Right ventricle myocardium inferior (tissue), 1 donor: ENCODE measurements at places on chromosomes 2 and 18. TPM values are rescaled to one million over a fixed set of nuclear protein-coding genes. Genes with fewer than 3 reads are reported as not detected.

Gene NEURL3
- total RNA-seq: 0.14 TPM

DNA sequence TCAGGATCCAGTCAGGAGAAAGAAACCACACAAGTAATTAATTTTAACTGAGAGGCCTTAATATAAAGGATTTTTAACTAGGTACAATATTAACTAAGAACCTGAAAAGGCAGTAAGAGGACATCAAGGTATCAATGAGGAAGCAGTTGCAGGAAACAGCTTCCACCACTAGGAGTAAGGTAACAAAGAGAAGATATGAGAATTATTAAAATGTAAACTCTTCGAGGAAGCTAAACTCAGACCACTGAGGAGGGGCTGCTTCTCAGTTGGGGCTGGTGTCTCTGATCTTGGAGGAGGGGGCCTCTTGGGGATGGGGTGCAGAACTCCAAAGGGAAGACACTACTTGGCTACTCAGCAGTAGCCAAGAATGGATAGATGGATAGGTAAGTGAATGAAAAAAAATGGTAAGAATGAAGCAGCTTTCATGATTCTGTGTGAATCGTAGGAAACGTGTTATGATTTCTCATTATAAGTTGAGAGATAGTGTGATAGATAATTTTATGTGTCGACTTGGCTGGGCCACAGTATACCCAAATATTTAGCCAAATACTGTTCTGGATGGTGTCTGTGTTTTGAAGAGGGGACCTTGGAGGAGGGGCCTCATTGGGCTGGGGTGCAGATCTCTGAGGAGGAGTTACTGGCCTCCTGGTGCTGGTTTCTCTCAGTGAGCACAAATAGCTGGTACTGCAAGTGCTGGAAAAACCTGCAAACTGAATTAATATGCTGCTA, 547.7 kb upstream of the LRRTM1 start:
- DNase-seq: no peak

DNA sequence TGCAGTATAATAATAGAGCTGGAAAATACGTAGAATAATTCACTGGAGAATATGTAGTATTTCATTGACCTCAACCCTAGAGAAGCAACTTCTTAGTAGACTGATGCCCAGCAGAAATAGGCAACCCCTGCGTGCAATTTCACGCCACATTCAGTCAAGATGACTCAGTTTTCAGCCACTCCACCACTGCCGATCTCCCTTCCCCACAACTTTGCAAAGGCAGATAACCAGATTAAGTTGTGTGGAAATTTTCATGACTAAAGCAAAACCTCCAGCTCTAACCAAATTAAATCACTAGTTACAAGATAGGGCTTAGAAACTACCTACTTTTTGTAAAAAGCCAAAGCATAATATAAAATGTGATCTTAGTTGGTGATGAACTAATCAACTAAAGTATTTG, 63.3 kb upstream of the STK17B start:
- no peak for DNase-seq

- DNase-seq: no peak
These were observed 8.6 kb downstream of the RASGRP3 start for GRCh38 chr2:33485051-33485450.

- no peak for DNase-seq
These were observed 5.6 kb downstream of the PAX8 start for GRCh38 chr2:113273027-113273551.

DNA sequence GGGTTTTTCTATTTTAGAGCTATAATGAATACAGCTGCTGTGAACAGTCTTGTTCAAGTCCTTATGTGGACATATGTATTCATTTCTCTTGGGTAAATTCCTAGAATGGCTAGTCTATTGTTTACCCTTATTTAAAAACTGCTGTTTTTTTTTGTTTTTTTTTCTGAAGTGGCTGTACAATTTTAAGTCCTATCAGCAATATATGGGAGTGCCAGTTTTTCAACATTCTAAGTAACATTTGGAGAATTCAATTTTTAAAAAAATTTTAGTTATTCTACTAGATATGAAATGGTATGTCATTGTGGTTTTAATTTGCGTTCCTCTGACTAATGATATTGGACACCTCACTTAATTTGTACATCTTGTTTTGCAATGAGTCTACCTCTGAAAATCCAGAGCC, 349.7 kb downstream of the SATB2 start:
- DNase-seq: no peak
